CD8-positive, alpha-beta memory T cell (primary cell): ENCODE measurements at places on chromosomes 5 and 9.

- DNase-seq: no peak
Observed at GRCh38 chr5:82494942-82495341, 216.8 kb upstream of the RPS23 start.

- no peak for DNase-seq
Observed at GRCh38 chr9:134987376-134987775, 69.7 kb upstream of the FCN1 start.

DNA sequence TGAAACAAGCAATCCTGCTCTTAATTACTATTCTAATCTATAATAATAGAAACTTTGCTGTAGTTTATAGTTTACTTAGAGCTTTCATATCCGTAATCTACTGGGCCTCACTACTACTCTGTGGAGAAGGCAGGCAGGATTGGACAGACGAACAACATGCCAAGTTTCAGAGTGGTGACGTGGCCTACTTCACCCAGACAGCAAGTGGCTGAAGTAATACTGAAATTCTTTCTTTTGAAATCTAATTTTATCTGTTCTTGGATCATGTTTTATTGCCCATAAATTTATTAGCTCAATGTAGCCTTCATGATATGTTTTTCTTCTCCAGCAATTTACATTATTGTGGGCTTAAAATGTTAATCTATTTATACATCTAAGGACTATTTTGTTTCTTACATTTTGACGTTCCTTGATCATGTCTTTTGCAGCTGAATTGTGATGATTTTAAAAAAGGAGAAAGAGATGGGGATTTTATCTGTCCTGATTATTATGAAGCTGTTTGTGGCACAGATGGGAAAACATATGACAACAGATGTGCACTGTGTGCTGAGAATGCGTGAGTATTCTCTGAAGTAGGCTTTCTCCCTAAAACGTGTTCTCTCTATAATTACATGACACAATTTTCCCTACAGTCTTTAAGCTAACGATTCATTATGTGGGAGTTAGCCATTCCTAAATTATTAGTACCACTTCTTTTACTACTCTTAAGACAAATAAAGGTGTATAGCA, 22.4 kb downstream of the SPINK5 start:
- DNase-seq: no peak

- no peak for DNase-seq
Observed at GRCh38 chr5:133240425-133241091, 188.7 kb downstream of the HSPA4 start.

DNA sequence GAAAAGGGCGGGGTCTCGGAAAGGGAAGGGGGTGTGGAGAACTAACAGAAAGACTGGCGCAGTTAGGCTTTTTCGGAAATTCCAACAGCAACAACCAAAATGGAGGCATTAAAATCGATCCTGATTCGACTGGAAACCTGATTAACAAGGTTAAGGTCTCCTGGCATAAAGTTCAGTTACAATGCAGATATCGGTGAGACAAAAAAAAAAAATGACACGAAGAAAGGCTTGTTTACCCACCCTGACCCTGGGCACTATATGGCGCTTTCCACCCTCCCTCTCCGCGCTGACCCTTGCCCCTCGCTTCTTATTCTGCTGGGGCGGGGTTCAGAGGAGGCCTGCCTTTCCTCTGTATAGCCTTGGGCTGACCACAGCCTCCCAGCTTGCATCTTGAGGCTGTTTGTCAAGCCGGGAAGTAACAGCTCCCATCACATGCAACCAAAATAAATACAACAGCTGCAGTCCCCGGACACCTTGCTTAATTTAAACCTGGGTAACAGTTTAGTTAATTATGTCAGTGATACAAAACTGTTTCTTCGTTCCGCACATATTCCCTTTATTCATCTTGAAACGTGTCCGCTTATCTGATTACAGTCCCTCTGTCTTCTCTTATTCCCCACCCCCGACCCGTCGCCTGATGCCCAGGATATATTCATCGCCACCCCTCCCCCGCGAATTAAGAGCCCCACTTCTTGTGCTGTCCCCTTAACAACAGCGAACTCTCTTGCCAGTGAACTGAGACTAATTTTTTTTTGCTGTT, 795 bp upstream of the PJA2 start:
- peak; percentile 42 for DNase-seq

GRCh38 chr5:96506376-96506775, 73.3 kb upstream of the PCSK1 start:
- DNase-seq: no peak

GRCh38 chr5:27308153-27308552, 269.8 kb upstream of the CDH9 start:
- DNase-seq: no peak

- DNase-seq: no peak
Observed at GRCh38 chr5:152331718-152332117, 73.4 kb downstream of the NMUR2 start.

GRCh38 chr9:76355886-76356285, 38.3 kb downstream of the RFK start:
- no peak for DNase-seq

DNA sequence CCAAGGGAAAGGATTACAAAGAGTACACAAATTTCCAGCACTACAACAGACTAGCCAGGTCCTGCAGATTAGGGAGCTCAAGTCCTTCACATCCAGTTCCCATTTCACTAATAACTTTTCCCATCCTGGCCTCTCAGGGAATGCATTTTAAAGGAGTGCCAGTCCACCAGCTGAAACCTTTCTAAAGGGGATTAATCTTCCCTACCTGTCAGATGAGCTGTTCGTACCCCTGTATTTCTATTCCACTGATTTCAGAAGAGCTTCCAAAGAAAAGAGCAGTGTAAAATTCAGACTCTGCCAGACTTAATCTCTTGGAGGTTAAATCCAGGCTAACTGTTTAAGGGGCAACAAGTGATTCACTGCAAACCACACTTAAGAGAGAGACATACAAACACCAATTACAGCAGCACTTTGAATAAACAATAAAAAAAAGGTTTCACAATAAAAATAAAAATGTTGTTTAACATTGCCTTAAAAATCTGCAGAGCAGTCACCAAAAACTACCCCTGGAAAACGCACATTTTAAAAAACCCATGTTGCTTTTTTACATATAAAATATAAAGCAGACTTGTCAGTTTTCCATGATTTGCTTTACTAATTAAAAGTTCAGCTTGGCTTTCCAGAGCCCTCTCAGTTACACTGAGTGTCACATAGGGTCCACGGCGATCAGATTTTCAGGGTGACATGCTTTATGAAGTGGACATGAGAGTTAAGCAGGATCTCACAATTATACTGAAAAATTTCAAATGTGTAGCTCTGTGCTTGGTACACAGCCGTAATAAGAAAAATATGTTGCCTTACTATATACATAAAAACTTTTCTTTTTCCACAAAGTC, 3.2 kb downstream of the ROR2 start:
- DNase-seq: no peak

DNA sequence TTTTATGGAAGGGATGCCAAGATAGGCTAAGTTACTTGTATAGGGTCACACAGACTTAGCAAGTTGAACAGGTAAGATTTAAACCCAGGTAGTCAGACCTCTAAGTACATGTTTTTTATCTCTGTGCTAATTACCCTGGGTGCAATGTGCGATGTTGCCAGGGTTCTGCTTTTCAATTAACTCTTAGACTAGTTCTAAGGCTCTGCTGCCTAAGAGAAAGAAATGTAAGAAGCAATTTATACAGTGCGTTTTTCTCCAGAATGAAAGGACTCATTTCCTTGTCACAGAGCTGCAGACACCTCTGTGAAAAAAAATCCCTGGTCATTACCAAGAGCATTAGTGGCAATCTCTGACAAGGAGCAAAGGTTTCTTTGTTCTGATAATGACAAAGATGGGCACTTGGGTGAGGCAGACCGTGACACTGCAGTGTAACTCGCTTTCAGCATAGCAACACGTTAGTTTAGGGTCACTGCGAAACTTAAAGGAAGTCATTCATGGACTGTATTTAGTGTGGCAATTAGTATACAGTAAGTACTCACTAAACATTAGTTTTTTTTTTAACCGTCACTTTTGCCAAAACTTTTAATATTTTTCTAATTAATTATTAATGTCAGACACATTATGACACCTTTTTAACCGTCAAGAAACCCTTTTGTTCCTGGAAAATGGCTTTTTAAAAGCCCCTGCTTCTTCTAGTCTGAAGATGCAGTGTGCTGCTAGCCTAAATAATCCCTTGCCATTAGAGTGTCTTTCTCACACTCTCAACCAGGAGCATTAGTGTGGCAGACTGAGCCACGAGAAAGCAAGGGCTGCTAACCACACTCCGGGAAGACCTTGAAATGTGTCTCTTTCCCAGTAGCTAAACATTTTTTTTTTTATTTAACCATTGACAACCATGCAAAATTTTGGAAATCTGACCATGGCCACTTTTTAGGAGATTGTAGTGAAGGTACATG, 520.0 kb upstream of the C9orf72 start:
- no peak for DNase-seq

DNA sequence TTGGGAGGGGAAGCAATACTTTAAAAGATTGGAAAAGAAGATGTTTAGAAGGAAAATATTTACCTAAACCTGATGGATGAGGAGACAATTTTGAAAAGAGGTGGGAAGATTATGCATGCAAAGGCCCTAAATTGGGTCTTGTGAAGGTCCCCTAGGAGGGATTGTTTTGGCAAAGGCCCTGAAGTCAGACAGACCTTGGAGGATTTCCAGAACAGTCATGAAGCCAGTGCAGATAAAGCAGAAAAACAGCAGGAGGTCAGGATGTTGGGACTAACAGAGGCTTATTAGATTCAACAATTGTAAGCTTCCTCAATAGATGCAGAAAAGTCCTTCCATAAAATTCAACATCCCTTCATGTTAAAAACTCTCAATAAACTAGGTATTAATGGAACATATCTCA, 361.0 kb upstream of the CDH6 start:
- DNase-seq: no peak

GRCh38 chr9:120927269-120928014, 846 bp upstream of the TRAF1 start:
- no peak for DNase-seq

DNA sequence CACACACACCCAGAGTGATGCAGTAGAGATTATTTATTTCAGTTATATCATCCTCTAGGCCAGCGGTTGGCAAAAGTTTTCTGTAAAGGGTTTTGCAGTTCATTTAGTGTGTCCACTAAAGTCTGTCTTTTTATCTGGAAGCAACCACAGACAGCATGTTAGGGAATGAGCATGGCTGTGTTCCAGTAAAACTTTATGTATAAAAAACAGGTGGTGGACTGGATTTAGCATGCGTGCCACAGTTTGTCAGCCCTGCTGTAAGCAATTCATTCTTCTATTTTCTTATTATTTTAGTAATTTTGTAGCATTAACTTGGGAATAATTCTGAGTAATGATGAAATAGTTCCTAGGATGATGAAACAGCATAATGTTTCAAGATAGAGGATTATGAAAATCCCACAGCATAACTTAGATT, 51.7 kb downstream of the CCNH start:
- DNase-seq: no peak

DNA sequence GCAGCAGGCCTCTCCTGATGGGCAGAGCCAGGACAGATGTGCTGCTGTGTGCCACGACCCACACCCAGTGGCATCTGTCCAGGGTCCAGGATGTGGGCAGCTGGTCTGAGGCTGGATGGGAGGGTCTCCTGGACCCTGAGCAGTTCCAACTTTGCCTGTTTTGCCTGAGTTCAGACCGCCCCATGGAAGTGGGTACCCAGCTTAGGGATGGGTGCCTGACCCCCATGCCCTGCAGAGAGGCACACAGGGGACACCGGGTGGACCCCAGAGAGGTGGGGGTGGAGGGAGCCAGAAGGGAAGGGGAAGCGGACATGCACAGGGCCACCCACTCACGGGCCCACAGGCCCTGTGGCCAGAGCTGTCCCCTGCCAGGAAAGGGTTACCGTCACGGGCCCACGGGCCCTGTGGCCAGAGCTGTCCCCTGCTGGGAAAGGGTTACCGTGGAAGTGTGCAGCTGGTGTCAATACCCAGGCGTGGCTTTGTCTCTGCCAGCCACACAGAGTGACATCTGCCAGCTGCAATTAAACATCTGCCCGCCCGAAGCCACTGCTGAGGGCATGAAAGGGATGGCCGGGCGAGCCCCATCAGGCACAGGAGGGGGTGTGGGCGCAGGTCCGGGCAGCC, 50.0 kb downstream of the NACC2 start:
- no peak for DNase-seq

DNA sequence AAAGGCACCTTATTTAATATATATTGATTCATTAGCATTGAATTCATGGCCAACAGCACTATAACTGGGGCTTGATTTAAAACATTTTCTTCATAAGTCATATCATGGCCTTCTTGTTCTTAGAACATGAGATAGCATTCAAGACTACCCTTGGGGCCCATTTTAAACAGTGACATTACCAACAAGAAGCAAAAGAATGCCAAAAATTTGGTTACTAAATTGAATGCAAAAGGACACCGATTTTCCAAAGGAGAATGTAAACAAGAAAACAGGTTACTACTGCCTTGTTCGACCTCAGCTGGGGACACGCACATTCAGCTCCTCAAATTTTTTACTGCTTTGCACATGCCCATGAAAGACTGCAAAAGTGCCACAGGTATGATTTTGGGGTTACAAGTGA, 219.4 kb upstream of the TLE4 start:
- DNase-seq: no peak
